ENCODE measurements at places on chromosomes 2 and 18.

GRCh38 chr18:67408240-67408639 is 108.3 kb downstream of the DSEL start:
- DNase-seq = no peak

DNA sequence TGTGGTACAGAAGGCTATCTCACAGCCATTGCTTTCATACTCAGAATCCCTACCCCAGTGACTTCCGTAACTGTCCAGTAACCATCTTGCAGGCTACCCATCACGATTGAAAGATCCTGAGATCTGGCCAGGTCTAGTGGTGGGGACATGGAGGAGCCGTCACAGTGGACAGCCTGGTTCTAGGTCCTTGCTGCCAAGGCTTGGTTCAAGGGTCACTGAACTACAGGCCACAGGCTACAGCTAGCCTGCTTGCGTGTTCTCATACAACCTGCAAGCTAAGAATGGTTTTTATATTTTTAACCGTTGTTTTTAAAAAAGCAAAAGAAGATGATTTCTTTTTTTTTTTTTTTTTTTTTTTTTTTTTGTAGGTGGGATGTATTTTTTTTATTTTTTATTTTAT is 151.6 kb downstream of the MYO1B start:
- no peak for DNase-seq

DNA sequence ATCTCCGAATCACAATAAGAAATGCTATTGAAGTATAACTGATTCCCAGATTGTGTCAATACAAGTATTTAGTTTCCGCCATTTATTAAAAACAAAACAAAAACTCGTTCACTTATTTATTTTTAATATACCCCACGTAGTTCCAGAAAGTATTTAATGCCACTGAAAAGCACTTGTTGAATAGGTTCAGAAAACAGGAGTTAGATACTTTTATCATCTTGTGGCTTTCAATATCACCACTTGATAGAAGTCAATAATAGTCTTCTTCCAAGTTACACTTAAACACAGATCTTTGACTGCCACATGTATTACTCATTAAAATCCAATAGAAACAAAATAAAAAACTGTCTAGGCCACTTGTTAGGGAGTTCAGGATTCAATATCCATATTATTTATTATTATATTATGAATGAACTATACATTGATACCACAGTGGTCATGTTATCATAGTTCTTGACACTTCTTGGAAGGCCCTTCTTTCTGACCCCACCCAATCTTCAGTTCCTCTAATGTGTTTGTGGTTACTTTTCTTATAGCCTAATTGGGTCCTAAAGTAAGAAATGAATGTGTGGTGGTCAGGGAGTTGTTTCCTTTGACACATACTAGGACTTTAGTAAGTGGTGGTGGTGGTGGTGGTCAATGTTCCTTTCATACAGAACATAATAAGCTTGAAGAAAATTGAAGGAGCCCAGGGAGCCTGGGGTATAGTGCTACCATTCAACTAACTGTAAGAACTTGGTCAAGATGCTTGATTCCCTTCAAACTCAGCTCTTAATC is 221.3 kb upstream of the ITGA4 start:
- DNase-seq = no peak

DNA sequence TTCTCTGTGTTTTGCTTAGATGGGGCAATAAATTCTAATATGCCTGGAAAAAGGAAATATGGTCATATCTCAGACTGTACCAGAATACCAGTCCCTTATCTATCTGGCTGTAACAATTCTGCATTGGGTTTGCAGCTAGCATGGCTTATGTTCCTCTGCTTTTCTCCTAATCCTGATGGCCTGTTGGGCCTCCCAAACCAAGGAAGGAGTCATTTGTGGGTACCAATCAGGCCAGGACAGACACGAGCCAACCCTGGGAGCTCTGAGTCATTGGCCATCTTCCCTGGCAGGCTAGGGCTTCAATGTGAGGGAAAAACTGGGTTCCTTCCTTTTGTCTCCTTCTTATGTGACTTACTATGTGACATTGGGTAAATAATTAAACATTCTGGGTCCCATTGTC is 12.0 kb downstream of the SMARCAL1 start:
- no peak for DNase-seq

- DNase-seq = no peak
Measured at GRCh38 chr2:121771976-121772742, 16.7 kb downstream of the TSN start.

- no peak for DNase-seq
Measured at GRCh38 chr2:128666596-128666995, 347.9 kb upstream of the HS6ST1 start.

DNA sequence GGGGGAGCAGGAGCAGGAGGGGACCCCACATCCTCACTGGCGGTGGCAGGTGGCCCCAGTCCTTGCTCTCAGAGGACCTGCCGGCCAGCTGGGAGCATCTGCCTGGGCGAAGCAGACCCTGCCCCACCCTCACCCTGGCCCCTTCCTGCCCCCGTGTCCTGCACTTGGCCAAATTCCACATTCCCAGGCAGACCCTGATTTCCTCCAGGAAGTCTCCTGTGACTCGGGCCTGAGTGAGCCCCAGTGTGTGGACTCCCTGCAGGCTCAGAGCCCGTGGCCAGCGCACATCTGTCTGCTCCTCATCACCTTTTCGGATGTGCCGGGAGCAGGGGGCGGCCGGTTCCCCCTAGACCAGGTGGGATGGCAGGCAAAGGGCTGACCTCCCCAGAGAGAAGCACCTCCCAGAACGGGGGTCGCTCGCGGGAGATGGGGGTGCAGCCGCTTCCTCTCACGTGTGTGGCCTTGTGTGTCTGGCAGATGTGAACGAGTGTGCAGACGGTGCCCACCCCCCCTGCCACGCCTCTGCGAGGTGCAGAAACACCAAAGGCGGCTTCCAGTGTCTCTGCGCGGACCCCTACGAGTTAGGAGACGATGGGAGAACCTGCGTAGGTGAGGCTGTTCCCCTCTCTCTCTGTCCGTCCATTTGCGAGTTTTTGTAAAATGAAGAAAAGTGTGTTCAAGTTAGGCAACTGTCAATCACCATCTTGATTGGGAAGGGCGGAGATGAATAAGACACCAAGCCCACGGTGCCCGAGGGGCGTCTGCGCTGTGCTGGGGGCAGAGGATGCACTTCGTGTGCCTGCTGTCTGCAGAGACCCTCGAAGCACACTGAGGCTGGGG is 90.4 kb downstream of the TPO start:
- no peak for DNase-seq

- DNase-seq = no peak
Measured at GRCh38 chr2:106113361-106113966, 80.6 kb downstream of the UXS1 start.

- no peak for DNase-seq
Measured at GRCh38 chr2:71908798-71909197, 238.9 kb downstream of the CYP26B1 start.

DNA sequence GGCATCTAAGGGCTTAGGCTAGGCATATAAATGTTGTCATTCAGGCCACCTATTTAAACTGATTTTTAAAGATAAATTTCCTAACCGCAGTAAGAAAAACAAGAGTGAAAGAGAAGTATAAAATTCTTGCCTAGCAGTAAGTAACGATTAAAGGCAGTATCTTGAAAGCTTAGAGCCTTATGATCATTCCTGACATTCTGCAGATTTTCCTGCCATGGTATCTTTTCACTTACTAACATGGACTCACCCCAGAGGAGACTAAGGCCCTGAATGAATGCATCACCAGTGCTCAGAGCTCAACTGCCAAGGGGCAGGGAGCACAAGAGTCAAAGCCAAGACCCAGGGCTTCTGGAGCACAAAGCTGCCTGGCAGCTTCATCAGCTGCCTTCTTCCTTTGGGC is 133.1 kb downstream of the GCA start:
- no peak for DNase-seq

- no peak for DNase-seq
Measured at GRCh38 chr2:196148736-196149135, 22.6 kb downstream of the STK17B start.

DNA sequence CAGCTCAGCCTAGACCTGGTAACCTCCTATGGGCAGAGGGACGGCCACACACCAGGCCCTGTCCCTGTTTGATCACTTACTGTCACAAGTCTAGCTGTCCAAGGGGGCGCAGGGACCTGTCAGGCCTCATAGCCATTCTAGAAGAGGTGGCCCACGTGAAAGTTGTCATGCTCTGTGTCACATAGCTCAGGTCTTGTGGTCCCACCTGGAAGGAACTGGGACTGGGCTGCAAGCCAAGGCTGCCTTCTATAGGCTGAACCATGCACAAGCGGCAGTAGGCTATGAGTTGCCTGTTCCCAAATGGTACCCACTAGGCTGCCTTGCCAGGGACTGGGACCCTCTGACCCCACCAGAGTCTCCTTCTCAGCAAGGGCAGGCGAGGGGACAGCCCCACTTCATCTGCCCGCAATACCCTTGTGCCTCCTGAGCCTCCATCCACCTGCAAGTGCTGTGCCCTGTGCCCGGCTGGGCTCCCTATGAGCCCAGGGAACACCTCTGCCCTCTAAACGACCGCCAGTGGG is 177.5 kb downstream of the ANAPC1 start:
- no peak for DNase-seq

GRCh38 chr2:234823196-234823876 is 128.5 kb upstream of the SH3BP4 start:
- no peak for DNase-seq

GRCh38 chr2:15795426-15795825 is 144.9 kb upstream of the MYCN start:
- DNase-seq = no peak

DNA sequence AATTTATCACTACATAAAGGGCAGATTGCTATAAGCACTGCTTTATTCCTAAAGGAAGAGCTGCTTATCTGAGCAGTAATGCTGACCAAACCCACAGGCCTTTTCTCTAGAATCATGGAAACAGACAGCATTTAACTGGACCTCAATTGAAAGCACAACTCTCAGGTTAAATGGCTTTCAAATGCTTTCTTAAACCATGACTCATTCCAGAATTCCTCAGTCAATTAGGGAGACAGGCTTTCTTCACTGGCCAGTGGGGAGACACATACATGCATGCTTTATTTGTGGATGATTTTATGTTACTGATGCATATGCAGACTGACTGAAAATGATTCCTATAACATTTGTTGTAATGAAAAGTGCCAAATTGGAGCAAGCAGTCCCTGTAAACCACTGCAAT is 114.6 kb downstream of the ACVR1 start:
- DNase-seq = no peak

- no peak for DNase-seq
Measured at GRCh38 chr2:175903384-175903936, 98.6 kb downstream of the LNPK start.

DNA sequence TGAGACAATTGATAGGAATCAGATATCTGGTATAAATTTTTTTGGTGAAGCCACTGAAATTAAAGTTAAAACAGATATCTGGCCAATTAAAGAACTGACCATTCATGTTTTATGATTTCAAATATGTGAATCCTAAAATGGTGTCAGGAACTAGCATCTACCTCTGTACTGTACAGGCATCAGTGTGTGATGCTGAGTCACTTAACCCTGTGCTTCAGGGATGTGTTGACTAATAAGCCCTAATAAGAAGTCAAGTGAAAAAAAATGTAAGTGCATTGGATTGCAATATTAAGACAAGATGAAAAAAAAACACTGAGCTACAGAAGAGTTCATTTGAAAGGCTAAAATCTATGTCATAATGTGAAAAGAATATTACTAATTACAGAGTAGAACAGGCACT is 9.1 kb upstream of the UNC80 start:
- DNase-seq = no peak

- DNase-seq = no peak
Measured at GRCh38 chr2:39469807-39470206, 32.7 kb upstream of the MAP4K3 start.

DNA sequence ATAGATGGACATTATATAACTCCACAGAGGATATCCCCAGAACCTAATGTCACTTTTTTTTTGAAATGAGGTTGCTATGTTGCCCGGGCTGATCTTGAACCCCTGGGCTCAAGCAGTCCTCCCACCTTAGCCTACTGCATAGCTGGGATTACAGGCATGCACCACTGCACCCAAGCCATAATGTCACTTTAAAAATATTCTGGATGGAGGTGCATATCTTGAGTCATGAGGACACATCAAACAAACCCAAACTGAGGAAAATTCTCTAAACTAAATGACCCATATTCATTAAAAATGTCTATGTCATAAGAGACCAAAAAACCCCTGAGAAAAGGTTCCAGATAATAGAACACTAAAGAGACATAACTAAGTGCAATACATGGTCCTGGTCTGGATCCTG is 36.3 kb downstream of the OSGEPL1 start:
- DNase-seq = no peak

DNA sequence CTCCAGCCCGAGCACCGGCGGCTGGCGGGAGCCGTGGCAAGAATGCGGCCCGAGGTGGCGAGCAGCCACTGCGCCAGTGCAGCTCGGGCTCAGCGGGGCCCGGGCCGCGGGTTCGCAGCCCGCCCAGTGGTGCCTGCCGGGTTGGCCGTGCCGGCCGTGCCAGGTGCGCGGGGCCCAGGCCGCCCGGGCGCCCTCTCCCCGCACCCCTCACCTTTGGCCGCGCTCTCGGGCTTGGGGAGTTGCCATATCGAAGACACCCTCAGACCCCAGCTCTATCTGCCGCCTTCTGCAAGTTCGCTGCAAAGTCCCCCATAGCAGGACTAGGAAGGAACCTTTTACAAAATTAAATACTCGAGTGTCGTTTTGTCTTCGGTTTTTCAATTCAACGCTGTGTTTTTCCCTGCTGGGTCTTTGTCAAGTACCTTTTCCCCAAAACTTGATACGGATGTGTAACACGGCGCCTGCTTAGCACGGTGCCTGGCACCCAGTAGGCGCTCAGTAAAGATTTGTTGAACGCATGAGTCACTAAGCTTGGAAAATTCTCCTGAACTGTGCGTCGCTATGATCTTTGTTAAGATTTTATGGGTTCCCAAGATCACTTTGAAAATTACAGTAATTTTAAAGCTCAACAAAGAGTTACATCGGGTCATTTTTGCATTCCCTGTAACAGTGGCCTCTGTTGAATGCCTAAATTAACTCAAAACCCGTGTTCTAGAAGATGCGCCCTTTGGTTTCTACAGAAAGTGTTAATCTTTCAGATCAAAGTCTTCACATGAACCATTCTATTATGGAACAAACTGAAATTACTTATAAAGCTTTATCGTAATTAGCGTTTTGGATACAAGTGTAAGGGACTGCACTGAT is 750 bp downstream of the STRADB start:
- DNase-seq = no peak

DNA sequence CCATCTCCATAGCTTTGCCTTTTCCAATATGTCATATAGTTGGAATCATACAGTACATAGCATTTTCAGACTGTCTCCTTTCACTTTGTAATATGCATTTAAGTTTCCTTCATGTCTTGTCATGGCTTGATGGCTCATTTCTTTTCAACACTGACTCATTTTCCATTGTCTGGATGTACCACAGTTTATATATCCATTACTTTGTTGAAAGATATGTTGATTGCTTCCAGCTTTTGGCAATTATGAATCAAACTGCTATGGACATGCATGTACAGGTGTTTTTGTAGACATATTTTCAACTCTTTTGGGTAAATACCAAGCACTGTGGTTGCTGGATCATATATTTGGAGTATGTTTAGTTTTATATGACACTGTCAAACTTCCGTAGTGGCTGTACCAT is 26.3 kb downstream of the ACSL3 start:
- DNase-seq = no peak

- no peak for DNase-seq
Measured at GRCh38 chr2:20624884-20625485, 25.9 kb downstream of the HS1BP3 start.

- DNase-seq = no peak
Measured at GRCh38 chr2:70851704-70852103, 16.1 kb upstream of the CD207 start.

All from NCI-H774 (cell line).